Stimulated activated CD4-positive, alpha-beta T cell treated with anti-CD3 and anti-CD28 coated beads, Interleukin-12 subunit alpha, Interleukin-12 subunit beta, amount 100 ng/mL, for 24 hours (primary cell): ENCODE measurements at places on chromosomes 5 and 9.

DNA sequence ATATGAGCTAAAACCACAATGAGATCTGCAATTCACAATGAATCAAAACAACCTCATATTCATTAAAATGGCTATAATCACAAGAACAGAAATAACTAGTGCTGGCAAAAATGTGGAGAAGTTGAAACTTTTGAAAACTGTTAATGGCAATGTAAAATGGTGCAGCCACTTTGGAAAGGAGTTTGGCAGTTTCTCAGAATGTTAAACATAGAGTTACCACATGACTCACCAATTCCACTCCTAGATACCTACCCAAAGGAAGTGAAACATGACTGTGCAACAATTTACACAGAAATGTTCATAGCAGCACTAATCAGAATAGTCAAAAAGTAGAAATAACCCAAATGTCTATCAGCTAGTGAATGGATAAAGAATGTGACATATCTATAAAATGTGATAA lies 862.2 kb downstream of the DTWD2 start:
- DNase-seq, result no peak

- DNase-seq, result no peak
Observed at GRCh38 chr5:83085106-83085505, 7.8 kb downstream of the XRCC4 start.

DNA sequence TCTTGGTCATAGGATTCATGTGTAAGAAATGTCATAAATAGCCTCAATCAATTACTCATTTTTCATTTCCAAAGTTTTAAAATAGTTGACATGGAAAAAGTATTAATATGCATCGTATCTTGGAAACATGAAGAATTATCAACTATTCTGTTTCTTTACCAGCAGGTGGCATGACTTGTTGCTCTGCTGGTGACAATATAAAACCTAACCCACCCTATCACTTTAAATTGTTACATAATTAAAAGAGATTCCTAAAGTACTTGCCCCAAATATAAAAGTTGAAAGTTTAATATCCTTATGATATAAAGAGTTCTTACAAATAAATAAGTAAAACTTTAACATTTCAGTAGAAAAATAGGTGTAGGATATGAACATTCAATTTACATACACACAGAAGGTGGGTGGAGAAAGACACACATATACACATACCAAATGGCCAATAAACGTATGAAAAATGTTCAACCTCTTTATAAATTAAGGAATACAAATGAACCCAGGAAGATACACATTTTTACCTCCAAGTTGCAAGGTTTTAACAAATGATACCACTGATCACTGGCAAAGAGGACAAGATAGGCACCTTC lies 30.6 kb downstream of the MAP1B start:
- DNase-seq, result no peak

- no peak for DNase-seq
Observed at GRCh38 chr9:87840134-87840533, 42.5 kb upstream of the SPATA31E1 start.

- DNase-seq, result no peak
Observed at GRCh38 chr5:27727254-27727653, 688.9 kb upstream of the CDH9 start.

GRCh38 chr5:119329666-119330065 lies 26.2 kb upstream of the TNFAIP8 start:
- no peak for DNase-seq

DNA sequence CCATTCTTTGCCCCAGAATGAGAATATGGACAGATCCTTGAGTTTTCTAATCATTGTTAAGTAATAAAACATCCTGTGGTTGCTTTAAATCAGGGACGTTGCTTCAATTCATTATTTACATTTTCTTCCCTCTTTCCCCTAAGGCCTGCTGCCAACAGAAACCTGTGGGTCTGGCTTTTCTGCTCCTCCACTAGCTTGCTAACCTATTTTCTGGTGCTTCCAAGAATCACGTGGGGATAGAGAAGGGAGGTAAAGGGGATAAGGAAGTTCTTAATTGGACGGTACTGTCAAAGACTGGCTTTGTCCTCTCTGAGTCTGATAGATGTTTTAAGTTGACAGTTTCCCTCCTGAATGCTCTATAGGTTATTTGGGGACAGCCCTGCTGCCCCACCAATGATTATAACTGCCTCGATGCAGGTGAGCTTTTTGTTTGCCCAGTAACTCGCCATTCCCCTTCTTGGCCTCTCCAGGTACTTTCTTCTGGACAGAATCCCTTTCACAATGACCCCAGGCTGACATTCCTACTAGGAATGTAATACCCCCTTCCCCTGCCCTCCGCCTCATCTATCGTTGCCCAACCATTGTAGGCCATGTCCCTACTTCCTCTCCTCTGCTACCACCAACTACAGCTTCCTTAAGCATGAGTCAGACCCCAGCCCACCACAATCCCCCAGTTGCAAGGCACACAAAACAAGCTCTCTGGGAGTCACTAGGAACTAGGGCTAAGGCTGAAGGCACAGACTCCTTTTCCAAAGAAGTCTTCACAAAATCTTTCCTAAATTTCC lies 19.9 kb upstream of the CPEB4 start:
- DNase-seq, result no peak

- no peak for DNase-seq
Observed at GRCh38 chr5:142795251-142795650, 25.1 kb downstream of the ARHGAP26 start.

DNA sequence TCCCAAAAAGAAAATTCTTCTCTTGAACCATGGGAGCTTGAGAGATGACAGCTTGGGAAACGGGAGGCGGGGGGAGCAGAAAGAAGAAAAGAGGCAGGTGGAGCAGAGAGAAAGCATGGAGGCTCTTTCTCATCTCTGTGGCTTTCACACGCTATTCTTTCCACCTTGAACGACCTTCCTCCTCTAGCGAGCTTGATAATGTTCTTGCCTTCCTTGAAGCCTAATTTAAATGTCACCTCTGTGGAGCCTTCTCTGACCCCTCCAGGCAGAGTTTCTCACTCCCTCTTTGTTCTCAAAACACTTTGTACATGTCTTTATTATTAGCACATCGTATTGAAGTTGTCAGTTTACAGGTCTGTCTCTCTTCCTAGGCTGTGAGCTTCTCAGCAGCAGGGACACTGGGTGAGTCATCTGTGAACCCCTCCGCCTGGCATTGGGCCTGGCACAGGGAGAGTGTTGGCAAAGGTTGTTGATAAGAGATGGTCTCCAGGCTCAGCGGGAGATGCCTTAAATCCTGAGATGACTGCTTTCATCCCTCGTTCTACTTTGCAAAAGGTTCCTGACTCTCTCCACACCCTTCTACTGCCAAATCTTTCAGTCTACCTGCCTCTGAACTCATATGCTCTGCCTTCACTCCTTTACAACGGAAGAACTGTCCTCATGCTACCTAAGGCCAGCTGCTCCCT lies 14.1 kb upstream of the STRBP start:
- DNase-seq, result no peak

GRCh38 chr5:125961150-125961549 lies 462.1 kb upstream of the GRAMD2B start:
- no peak for DNase-seq

- no peak for DNase-seq
Observed at GRCh38 chr5:172573986-172574870, 66.8 kb upstream of the NEURL1B start.

- DNase-seq, result no peak
Observed at GRCh38 chr5:176360894-176361436, 599 bp downstream of the KIAA1191 start.

GRCh38 chr9:130756455-130757152 lies 63.0 kb downstream of the EXOSC2 start:
- no peak for DNase-seq

DNA sequence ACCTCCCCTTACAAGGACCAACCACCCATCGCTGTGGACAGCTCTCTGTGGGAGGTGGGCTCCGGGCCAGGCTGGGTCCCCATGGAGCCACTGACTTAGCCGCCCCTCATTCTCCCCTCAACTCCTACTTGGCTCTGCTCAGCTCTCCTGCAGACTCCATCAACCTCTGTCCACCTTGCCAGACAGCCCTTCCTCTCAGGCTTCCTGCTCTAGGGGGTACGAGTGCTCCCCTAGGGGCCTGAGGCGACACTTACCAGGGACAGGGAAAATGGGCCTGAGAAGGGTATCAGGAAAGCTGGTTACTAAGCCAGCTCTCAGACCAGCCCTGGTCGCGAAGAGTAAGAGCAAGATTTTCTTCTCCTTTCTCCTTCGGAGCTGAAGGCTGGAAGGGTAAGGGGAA lies 43.9 kb downstream of the SHB start:
- DNase-seq, result no peak

GRCh38 chr5:142119051-142119625 lies 10.6 kb downstream of the NDFIP1 start:
- no peak for DNase-seq

DNA sequence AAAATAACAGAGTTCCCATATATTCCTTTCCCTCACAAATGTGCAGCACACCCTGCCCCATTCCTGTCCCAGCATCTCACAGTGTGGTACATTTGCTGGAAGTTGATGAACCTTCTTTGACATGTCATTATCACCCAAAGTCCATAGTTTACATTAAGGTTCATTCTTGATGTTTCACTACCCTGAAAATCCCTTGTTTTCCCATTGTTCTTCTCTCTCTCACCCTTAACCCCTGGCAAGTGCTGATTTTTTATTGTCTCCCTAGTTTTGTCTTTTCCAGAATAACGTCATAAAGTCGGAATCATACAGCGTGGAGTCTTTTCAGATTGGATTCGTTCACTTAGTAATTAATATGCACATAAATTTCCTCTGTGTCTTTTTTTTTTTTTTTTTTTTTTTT lies 48.1 kb downstream of the SPIN1 start:
- no peak for DNase-seq

DNA sequence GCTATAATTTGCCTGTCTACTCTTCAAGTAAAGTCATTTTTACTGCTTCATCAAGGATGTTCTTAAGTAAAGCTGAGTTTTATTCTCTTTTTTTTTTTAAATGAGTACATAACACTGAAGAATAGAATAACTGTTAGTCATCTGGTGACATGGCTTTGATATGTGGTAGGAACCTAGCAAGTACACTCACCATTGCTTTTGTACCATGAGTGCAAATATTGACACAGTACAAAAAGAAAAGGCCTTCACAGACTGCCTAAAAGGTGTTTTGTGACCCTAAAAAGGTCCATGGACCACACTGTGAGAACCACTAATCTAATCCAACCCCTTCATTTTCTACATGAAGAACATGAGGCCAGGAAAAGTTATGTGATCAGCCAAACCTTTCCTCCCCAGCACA lies 55.0 kb downstream of the ECPAS start:
- no peak for DNase-seq

DNA sequence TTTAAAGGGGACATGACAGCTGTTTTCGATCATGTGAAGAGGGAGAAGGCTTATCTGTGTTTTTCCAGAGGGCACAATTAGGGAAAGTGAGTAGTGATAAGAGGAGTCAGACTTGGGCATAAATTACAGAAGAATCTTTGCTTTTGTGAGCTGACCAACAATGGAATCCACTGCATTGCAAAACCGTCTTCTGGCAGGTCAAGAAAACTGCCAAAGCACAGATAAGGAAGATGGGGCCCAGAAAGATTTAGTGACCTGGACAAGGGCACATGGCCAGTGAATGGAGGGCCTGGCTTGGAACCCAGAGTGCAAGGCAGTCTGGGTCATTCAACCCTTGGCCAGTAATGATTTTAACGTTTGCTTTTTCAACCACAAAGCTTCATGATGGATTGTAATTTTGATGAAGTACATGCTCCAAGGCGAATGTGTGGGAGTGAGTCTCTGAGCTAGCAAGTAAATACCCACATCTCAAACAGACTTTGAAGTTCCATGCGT lies 153.2 kb upstream of the MAST4 start:
- no peak for DNase-seq

DNA sequence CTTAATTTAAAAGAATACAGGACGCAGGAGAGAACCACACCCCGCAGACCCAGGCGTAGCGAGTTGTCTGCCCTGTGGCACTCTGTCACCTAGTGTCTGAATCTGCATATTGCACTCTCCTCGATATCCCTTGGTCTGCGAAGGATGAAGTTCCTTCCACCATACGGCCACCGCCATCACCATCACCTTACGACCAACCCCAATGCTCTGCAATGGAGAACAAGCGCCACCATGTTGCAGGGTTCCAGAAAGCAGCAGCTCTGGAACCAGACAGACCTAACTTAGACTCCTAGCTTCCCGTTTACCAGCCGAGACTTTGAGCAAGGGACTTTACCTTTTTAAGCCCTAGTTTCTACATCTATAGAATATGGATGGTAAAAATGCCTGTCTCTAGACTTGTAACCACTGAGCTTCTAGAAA lies 77.4 kb upstream of the DMRT1 start:
- peak; percentile 3 for DNase-seq
